Astrocyte of the cerebellum (primary cell): ENCODE measurements at places on chromosomes 1 and 21.

DNA sequence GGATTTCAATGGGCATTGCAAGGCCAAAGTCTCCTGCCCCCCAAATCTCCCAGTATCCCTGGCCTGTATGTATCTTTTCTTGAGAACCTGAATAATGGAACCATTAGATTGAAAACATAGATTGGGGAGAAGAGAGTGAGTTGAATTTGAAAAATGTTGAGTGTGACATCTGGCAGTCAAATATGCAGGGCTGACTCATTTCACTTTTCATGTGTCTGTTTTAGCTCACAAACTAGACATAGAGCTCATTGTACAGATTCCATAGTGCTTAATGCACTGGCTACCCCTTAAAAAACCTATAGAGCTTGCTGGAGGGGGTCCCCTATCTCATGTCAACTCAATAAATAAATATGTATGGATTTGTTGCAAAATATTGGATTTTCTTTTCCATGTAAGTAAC lies 30.8 kb downstream of the DDR2 start:
- DNase-seq = no peak

- DNase-seq = no peak
Observed at GRCh38 chr1:24930260-24931145, at the start of gene RUNX3. Gene RUNX3, minus strand, starts transcription at chr1:24930276. Its CDS starts 408 bp downstream, at chr1:24929868.

DNA sequence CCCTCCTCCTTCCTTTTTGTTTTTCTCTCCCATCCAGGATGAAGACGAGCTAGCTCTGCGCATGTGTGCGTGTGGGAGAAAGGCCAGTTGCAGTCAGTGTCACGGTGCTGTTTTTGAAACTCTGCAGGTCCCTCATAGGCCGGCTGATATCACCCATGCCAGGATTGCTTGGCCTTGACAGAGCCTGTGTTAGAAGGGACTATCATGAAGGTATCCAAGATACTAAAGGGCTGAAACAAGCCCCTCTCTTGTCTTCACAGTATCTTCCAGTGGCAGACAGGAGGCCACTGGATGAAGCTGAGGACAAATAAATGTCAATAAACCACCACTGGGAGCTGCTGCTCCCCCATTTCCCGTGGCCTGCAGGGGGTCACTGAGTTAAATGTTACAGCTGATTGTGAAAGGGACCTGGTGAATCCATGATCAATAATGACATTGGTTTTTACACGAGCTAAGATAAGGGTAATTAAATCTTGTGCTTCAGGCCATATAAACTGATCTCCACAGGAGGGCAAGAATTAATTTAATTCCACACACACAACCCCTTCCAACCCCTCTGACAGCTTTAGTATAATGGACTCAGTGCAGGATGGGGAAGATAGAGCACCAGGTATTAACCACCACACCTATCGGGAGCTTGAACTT lies 64.6 kb upstream of the TARBP1 start:
- DNase-seq = no peak

GRCh38 chr1:18630511-18631495 lies at the start of gene PAX7:
Gene PAX7, plus strand, starts transcription at chr1:18630846. Its CDS starts 758 bp downstream, at chr1:18631604.
- no peak for DNase-seq
